ENCODE measurements at places on chromosomes 7 and 10.

DNA sequence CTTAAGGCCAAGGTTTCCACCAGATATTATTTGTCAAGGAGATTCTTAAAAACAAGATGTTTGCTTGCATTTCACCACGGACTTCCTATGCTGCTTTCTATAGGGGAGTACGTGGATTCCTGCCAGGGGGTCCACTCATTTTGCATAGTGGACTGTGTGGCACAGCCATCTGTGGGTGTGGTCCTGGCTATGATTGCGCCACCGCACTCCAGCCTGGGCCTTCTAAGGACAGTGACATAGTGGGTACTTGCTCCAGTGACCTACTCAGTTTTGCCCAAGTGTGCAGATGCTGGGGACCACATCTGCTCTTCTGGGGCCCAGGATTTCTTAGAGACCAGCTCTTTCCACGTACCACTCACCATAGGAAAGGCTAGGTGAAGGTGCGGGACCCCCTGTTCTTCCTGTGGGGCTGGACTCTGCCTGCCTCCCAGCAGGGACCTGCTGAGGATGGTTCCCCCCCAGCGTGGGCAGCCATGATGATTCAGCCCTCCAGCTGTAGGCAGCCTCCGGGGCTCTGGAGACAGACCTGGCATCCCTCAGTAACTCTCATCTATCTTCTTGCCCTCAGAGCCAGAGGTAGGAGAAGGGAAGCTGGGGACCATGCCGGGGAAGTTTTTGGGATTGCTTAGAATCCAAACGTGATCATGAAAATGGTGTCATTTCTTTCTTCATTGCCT lies 42.9 kb downstream of the HK1 start:
- no peak for DNase-seq

GRCh38 chr10:99248824-99249223 lies 13.2 kb upstream of the HPSE2 start:
- no peak for DNase-seq

GRCh38 chr10:86391236-86391840 lies 24.7 kb upstream of the GRID1 start:
- DNase-seq = no peak

DNA sequence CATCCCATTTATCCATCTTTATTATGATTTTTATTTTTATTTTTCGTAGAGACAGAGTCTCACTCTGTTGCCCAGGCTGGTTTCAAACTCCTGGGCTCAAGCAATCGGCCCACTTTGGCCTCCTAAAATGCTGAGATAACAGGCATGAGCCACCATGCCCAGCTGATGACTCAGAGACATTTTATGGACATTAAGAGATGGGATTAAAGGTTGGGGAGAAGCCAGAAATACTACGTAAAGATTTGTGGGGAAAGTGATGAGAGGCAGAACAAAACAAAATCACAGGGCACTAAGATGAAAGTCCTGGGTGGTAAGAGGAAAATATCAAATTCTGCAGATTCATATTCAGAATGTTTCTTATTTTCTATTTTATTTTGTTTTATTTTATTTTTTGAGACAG lies 7.6 kb downstream of the WNT8B start:
- DNase-seq = no peak

DNA sequence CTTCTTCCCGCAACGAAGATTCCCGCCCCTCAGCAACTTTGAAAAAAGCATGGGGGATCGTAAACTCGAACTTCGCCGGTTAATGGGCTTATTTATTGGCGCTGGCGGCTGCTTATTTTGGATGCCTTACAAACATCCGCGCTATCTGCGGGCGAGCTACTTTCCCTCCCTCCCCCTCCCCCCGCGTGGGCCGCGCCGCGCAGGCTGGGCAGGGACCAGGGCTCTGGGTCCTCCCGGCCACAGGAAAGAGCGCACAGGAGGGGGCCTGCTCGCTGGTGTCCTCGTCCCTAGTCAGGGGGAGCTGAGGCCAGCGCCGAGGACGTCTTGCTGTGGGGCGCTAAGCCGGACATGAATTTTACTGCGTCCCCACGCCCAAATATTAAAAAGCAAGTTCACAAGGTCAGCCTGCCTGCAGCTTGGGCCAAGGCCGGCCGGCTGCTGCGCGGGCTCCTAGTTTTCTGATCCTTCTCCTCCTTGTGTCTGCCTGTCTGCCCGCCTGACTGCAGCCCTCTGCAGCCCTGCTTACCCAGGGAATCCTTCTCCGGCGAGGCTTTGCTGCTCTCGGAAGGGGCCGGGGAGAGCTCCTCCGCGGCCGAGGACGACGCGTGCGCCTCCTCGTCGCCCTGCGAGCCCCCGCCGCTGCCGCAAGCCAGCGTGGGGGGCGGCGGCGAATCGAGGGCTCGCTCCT lies 1.2 kb downstream of the HOXA10 start:
- peak; percentile 57 for DNase-seq

- no peak for DNase-seq
Observed at GRCh38 chr10:122344741-122345258, 29.7 kb upstream of the PLEKHA1 start.

DNA sequence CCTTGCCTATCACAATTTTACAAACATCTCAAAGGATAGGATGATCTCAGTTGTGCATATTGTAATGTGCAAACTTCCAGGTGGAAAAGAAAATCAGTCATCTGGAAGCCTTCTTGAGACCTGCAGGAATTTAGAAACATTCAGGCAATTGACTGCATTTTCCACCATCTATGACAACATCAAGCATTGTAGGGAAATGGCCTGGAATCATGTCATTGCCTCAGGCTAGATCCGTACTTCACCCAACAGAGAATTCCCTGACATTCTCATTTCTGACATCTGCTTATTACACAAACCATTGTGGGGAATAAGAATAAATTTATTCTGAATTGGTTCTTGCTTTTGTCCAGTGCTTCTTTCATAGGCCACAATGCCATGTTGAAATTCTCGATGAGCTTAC lies 124.9 kb upstream of the NPVF start:
- no peak for DNase-seq

DNA sequence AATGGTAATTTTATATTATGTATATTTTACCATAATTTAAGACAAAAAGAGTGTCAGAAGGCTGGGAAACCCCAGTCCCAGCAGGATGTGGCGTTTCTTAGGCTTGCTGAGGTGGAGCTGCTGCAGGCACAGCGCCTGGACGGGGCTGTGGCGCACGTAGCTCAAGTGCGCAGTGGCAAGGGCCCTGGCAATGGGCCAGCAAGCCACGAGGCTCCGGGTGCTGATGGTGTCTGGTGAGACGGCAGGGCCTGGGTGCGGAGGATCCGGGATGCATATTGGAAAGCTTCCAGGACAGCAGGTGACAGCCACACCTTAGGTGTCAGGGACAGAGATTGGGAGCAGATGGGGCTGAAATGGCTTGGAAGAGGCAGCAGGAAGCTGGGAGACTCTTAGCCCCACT lies 37.2 kb downstream of the CLEC2L start:
- no peak for DNase-seq

DNA sequence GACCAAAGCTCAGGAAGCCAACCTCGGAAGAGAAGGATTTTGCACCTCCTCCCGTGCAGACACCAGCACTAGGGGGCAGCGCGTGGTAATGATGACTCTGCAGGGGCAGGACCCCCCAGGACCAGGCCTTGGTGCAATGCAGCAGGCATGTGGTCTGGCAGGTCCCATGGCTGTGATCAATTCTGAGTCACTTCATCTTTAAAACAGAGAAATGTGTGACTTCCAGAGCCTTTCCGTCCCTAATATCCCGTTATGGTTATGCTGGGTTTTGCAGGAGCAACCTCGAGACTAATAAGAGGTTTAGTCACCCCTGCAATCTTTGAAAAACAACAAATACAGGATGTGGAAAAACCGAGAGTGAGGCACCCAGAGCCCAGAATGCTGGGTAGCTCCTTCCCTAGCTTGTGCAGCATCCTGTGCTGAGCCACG lies 30.2 kb upstream of the GJD4 start:
- DNase-seq = no peak

DNA sequence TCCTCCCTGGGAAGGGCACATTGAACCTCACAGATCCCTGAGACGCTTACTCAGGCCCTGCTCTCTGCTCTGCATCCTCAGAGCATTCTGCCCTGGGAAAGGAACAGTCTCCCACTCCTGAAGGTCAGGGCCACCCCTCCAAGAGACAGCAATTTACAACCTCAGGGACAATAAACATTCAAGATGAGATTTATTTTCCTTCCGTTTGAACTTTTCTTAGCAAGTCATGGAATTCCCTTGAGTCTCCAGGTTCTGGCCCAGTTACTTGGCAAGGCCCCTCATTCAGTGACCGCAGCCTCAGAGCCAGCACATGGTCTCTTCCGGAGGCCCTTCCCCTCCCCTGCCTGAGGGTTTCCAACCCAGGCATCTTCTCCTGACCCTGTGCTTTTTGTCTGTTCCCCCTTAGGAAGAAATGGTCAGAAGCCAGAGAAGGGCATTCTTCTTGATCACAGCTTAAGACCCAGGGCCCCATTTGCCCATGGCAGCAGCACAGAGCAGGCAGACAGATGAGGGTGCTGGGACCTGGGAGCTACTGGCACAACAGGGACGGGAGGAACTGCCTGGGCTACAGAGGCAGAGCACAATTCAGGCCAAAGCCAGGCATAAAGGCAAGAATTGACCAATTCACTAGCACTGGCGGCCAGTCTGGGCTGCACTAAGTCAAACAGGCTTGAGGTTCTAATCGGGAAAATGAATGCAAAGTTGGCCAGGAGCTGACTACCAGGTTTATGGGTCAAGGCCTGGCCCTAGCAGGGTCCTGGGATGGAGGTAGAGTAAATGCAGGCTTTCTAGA lies 56.7 kb downstream of the VSTM4 start:
- no peak for DNase-seq

DNA sequence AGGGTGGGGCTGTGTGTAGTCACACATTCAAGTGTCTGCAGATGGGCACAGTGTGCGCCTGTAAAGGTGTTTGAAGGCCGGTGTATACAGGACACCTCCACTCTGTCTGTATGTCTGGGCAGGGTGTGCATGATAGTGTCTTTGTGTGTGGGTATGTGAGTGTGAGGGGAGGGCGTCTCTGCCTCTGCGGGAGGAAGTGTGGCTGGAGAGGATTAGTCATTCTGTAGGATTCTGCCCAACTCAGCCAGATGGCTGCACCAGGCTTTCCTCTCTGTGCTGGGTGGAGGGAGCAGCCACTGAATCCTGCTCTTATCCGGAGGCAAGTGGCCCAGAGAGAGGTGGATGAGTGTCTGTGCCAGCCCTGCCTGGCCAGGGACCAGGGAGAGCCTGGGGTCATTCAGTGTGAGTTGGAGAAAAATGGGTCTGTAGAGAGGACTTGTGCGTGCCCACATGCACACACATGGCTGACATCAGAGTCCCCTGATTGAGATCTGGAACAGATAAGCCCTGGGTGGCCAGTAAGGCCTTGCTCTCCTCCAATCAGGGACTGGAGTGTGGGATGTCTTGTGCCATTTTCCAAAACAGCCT lies 1.7 kb downstream of the SFXN3 start:
- DNase-seq = peak; percentile 24

- DNase-seq = no peak
Observed at GRCh38 chr10:22598478-22598877, 115.9 kb downstream of the PIP4K2A start.

DNA sequence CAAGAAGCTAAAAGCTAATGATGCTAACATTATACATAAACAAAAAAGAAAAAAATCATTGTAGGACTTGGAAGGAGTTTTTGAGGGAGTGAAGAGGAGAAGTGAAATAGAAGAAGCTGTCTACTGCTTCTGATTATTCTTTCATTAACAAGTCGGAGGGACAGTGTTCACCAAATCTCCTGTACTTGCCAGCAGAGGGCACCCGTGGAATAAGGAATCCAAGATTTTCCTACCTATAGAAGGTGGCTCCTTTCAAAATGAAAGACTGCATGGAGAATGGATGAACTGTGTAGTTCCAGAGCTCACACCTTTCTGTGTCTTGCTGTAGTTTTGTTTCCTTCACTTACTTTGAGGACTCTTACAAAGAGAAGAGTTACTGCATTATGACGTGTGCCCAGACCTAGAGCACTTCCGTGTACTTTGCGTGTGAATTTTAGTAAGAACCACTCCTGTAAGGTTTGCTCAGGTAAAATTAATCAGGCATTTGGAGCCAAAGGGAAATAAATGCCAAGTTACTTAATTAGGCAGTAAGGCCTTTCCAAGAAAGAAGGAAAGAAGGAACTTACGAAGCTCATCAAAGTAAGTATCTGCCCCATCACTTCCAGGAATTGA lies 145.1 kb downstream of the SEMA3D start:
- DNase-seq = peak; percentile 47

DNA sequence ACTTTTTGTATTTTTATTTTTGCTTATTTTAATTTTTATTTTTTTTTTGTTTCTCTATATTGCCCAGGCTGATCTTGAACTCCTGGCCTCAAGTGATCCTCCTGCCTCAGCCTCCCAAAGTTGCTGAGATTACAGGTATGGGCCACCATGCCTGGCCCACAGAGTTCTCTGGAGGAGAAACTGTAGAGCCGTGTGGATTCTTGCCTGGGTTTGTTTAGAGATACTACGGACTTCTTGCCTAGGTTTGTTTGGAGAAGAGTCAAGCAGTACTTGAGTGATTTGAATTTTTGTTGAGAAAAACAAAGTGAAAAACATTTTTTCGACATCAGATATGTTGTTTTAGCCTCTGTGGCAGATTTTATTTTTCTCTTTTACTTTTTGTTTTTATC lies 99.0 kb downstream of the CAMK1D start:
- no peak for DNase-seq

DNA sequence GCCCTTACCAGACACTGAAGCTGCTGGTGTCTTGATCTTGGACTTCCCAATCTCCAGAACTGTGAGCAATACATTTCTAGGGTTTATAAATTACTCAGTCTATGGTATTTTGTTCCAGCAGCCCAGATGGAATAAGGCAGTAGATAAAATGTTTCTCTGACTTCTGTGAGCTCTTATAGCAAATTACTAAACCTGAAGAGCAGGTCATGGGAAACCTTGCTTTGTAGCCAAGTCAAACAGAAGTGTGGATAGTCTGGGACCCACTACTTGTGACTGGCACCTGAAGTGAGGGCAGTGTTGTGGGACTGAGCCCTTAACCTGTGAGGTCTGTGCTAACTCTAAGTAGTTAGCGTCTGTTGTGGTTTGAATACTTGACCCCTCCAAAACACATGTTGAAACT lies 4.6 kb upstream of the TBRG4 start:
- no peak for DNase-seq

DNA sequence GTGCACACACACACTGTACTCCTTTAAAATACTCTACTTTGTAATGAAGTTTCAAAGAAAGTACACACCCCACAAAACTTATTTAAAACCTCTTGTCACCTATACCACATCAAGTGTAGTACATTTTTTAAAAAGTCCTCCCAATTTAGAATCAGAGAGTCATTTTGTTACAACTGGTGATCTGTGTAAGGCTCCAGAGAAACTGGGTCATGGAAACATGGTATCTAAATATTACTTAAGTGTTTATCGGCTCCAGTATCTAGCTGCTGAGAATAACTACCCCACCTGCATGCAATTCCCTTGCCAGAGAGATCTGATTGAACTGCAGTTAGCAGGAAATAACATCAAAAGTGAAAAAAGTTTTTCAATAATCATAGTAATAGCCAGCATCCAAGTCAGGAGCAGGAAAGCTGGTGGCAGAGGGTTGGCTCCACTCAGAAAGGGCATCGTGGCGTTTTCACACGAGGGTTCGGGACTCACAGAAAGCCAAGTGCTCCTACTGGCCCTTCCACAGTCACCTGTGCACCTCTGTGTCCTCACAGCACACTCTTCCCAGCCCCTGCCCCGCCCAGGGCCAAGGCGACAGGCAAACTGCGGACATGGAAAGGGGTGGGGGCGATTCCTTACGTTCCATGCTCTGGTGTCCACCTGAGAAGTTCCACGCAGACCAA lies 6.5 kb downstream of the RGS10 start:
- no peak for DNase-seq

- DNase-seq = no peak
Observed at GRCh38 chr7:70529914-70530585, 601.9 kb upstream of the GALNT17 start.

- no peak for DNase-seq
Observed at GRCh38 chr10:97267671-97268070, 24.8 kb downstream of the ARHGAP19 start.

All from NK-92 treated with Interleukin-12 subunit alpha and Interleukin-12 subunit beta, amount 100 ng/mL, for 24 hours (cell line).